ENCODE measurements at places on chromosomes 12 and 14.

- peak; percentile 66 for DNase-seq
Observed at GRCh38 chr12:47742253-47742825, 16.3 kb downstream of the RAPGEF3 start.

- no peak for DNase-seq
Observed at GRCh38 chr14:65502676-65503124, 90.2 kb downstream of the FUT8 start.

- no peak for DNase-seq
Observed at GRCh38 chr12:113469949-113470743, 1.5 kb downstream of the LHX5 start.

- DNase-seq, result no peak
Observed at GRCh38 chr14:70804556-70805162, 4.7 kb downstream of the MAP3K9 start.

- no peak for DNase-seq
Observed at GRCh38 chr12:98951406-98951805, 306.3 kb downstream of the APAF1 start.

DNA sequence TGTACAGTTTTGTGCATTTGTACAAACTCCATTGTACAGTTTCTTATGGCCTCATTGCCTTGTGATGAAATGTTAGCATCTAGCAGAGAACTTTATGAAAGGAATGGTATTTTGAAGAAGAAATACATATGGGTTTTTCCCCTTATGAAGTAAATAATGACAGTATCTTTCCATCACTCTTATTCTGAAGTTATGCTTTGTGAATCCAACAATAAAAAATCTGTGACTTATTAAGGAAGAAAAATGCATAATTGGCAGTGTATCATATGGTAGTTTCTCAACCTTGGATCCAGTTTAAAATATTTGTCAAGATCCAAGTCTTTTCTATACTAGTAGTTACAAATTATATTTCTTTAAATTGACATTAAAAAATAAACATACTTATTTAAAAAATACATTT is 859.1 kb upstream of the FLRT2 start:
- DNase-seq, result no peak

DNA sequence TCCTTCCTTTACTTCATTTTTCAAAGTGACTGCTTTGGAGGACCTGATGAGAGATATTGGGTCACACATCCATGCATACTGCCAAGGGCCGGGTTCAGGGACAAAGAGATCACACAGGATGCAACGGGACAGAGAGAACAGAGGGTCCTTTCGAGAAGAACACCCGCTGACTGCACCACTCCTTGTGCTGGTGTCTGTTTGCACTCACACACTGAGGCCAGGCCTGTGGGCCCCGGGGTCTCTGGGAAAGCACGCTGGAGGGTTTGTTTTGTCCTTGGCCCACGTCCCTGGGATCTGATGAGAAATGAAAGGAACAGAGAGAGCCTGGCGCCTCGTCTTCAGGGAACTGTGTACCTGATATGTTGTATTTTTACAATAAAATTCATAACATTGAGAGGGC is 42.2 kb downstream of the PAH start:
- DNase-seq, result no peak

DNA sequence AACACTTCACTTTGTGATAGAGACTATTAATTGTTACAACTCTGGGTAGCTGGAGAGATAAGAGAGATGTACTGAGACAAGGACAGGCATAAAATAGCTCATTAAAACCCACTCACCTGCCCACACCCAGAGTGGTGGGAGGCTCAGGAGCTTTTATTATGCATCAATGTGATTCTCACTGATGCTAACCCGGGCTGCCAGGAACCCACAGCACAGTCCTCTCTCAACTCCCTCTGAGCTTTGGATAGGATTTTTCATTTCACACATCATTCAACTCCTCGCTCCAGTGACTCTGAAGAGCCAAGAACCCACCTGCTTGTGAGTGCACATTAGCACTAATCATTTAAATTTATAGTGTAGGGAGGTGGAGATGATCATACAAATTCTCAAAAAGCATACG is 827.9 kb downstream of the FLRT2 start:
- no peak for DNase-seq

DNA sequence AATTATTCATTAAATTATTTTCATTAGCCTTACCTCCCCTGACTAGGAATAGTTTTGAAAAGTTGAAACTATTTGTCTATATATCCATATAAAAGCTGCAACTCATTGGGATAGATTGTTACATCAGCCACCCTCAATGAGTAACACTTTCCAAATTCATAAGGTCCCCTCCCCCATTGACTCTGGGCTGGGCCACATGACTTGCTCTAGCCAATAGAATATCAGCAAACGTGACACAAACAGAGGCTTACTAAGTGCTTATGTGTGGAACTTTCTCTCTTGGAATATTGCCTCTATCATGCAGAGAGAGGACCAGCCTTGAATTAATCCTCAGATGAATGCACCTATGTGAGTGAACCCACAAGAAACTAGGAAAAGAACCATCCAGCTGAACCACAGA is 213.7 kb downstream of the CCDC59 start:
- no peak for DNase-seq

GRCh38 chr12:107594995-107595394 is 90.6 kb upstream of the PWP1 start:
- DNase-seq, result no peak

DNA sequence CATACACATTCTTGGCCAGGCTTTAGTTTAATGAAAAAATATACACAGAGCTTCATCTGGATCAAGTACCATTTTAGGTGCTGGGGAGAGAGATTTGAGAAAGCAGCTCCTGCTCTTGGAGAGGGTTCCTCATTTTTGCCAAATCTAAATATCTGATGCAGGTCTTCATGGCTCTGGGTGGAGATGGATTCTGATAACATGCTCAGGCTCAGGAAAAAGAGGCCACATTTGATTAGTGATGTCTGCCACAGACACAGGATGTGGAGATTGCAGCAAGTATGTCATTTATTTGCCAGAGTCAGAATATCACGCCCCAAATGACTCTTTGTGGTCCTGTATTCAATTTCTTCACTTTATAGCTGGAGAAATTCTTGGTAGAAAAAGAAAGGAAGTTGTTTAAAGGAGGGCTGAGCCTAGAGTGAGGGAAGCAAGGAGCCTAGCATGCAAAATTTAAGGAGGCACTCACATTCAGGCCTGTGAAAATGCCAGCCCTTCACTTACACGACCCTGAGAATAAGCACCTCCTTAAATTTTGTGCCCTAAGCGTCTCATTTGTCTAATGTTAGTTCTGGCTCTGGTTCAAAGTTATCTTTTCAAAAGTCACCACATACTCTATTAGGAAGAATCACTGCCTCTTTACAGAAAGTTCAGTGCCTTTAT is 492.9 kb upstream of the TBX3 start:
- no peak for DNase-seq

DNA sequence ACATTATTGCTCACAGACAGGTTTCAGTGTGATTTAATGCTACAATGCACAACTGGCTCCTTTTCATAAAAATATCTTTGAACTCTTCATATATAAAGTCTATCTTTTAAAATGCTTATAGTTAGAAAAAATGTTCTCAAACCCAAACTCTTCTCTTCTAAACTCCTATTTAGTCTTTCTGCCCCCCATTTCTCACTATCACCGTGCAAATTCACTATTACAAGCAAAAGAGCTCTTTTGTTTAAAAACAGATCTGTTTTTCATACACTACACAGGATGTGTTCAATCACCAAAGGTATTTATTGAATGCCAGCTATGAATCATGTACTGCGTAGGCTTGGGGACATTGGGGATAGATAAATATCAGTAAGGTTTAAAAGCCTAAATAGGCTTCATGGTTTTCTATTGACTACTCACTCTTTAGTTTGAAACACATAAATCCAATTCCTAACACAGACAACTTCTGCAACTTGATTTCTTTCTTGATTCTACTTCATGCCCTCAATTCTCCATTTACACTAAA is 692.3 kb downstream of the C12orf50 start:
- DNase-seq, result no peak

DNA sequence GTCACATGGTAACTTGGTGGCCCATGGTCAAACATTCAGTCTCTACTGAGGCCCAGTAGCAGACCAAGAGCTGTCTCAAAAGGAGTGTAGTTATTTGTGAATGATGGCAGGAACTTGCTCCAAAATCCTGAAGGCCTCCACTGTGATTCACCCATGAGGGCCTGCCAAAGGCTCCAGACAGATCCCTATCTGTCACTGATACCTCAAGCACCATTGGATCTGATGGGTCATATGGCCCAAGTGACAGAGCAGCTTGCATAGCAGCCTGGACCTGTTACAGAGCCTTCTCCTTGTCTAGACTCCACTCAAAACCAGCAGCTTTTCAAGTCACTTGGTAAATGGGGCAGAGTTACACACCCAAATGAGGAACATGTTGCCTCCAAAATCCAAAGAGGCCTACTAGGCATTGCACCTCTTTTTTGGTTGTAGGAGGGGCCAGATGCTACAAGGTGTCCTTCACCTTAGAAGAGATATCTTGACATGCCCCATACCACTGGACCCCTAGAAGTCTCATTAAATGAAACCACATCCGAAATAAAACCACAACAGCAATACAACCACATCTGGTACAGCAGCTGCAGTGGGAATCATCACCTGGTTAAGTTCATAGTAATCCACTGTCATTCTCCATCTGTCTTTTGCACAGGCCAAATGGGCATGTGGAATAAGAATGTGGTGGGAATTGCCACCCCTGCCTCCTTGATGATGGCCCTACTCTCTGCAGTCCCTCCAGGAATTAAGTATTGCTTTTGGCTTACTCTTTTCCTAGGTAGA is 150.4 kb upstream of the MAX start:
- DNase-seq, result no peak

- DNase-seq, result no peak
Observed at GRCh38 chr12:121520586-121521086, 60.2 kb downstream of the KDM2B start.

- no peak for DNase-seq
Observed at GRCh38 chr12:116393859-116394650, 116.6 kb upstream of the MED13L start.

GRCh38 chr12:10741845-10742244 is 18.7 kb upstream of the YBX3 start:
- DNase-seq, result no peak

DNA sequence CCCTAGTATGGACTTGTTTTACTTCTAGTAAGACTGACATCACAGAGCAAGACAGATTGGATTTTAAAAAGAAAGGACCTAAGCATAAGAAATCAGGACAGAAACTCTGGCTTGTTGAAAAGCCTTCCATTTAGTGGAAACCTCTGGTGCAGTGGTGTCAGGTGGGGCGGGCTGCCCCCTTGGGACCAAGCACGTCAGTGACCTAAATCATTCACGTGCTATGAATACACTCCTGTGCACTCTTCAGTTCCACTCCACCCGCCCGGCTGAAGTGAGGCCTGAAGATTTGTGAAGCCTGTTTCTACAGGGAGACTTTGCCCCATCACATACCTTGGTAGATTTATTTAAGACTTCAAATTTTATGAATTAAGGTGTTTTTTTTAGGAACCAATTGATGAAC is 58.2 kb upstream of the STRN3 start:
- no peak for DNase-seq

DNA sequence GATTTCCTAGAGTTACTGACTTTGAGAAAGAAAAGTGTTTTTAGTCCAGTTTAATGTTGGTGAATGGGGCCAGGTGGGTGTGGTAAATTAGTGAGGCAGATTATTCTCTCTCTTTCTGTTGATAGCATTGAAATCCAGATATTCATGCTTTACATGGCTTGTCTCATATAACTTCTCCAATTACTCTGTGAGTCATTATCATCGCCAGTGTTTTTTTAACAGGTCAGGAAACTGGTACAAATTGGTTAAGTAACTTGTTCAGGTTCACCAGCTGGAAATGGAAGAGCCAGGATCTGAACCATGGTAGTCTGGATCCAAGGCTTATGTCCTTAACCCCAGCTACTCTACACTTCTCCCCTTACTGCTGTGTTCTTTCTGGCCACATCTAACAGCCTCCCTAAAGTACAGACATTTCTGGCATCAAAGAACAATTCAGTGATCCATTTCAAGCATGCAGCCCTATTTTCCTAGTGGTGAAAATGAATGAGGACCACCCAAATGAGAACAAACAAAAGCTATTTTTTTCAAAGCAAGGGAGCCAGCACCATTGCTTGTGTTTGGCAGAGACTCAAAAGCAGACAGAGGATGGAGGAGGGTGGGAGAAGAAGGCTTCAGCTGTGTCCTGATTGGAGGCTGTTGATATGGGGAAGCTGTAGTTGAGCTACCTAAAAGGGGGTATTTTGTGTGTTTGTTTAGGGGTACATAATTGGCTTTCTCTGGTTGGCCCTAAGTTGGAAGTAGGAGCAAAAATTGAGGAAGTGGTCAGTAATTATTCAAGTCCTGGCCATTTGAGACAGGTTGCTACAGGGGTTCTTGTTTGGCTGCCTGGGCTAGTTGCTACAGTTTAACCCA is 1.7 kb downstream of the IRAK3 start:
- no peak for DNase-seq

- DNase-seq, result no peak
Observed at GRCh38 chr12:106118-106591, 39.6 kb downstream of the IQSEC3 start.
